ENCODE measurements at places on chromosomes 12 and 14. TPM values are rescaled to one million over a fixed set of nuclear protein-coding genes. Genes with fewer than 3 reads are reported as not detected.

The TMEM179 gene
- 0.72 TPM for total RNA-seq

DNA sequence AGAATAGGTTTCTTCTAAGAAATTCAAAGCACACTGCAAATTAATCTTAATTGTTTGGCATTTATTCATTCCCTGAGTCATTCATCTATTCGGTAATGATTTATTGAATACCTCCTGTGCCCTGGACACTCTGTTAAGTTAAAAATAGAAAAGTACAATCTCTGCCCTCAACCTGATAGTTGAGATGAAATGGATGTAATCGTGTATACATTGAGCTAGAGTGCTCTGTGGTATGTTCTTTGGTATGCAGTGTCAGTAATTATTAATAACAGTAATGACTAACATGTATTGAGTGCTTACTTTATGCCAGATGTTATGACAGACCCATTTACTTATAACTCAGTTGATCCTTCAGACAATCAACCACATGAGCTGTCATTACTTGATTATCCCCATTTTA is 47.6 kb downstream of the UTP20 start:
- no peak for DNase-seq

The GCH1 gene
- total RNA-seq = 4.2 TPM

The GDF3 gene
- not detected for total RNA-seq

DNA sequence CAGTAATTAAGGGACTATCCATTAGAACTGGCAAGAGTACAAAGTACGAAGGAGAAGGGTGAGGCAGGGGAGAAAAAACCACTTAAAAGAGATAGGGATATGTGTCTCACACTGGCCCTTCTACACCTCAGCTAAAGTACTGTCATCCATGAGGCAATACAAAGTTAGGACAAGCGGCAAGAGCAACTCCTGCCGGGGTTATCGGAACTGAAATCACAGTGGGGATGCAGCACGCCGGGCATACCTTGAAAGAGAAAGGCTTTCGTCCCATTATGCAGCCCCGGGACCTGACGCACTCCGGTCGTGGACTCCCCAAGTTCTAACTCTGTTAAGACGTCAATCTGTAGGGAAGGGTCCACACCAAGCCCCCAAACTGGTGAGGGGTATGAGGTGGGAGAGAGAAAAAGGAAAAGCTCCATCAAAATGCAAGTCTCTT is 1.1 kb downstream of the NELL2 start:
- DNase-seq = peak; percentile 11

The GPR132 gene
- total RNA-seq = 1.5 TPM

GRCh38 chr14:48974994-48975393 is 611.2 kb downstream of the RPS29 start:
- DNase-seq = no peak

The MAP3K9 gene
- 6.7 TPM for total RNA-seq

DNA sequence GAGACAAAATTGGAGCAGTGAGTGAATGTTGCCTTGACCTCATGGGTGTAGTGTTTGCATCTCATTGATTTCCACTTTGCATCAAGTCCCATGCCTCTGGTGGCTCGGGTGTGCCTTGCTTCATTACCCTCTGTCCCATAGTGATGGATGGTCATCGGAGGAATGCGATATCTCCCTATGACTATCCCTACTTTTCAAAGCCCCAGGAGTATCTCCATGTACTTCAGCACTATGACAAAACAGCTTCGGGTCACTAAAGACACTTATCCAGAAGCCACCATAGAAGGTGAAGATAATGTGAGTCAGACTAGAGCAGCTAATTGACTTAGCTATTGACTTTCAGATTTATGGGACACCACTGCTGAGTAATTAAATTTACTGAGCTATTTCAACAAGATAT is 355.1 kb upstream of the CCDC196 start:
- DNase-seq = no peak
